Upper lobe of left lung (tissue), 6 donors: ENCODE measurements at places on chromosomes 2 and 18.

GRCh38 chr2:223055836-223056235 lies 3.8 kb downstream of the KCNE4 start:
- no peak for DNase-seq

- DNase-seq = no peak
Measured at GRCh38 chr2:138522556-138522955, 21.0 kb downstream of the SPOPL start.

DNA sequence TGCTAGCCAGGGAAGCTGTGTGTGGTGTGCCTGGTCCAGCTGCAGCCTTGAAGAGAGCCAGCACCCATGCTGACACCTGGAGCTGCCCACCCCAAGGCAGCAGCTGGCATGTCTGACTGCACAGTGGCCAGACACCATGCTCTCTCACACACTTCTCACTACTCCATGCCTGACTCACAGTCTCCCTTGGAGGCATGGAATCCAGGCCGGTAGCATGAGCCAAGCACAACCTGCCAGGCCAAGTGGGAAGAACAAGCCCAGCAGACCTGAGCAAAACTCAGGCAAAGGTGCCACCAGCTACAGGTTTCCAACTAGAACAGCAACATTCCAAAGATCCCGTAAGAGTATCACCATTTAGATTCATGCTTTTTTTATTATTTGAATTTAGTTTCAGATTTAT lies 625.3 kb upstream of the LRRTM4 start:
- peak; percentile 10 for DNase-seq

- no peak for DNase-seq
Measured at GRCh38 chr2:40315683-40316082, 136.2 kb downstream of the SLC8A1 start.

- no peak for DNase-seq
Measured at GRCh38 chr2:29201979-29202378, 86.8 kb downstream of the CLIP4 start.

GRCh38 chr18:28338316-28338715 lies 161.4 kb upstream of the CDH2 start:
- no peak for DNase-seq

DNA sequence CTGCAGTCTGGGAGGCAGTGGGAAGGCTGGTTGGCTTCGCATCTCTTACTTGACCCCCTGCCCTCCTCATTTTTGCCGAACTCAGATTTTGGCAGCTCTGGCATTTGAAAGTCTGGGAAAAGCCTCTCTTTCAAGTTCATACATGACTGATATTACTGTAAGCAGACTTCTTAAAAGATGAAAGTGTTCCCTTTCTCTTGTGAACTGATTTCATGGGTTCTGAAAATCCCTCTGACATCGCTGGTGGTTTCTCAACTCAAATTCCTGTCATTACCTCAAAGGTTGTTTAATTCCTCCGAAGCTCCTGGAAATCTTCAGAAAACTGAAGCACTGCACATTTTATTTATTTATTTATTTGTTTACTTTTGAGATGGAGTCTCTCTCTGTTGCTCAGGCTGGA lies 16.9 kb upstream of the SLC38A11 start:
- no peak for DNase-seq

GRCh38 chr2:143582046-143582747 lies 453.0 kb downstream of the ARHGAP15 start:
- no peak for DNase-seq

- peak; percentile 16 for DNase-seq
Measured at GRCh38 chr2:95060446-95061118, 35.1 kb downstream of the MAL start.

DNA sequence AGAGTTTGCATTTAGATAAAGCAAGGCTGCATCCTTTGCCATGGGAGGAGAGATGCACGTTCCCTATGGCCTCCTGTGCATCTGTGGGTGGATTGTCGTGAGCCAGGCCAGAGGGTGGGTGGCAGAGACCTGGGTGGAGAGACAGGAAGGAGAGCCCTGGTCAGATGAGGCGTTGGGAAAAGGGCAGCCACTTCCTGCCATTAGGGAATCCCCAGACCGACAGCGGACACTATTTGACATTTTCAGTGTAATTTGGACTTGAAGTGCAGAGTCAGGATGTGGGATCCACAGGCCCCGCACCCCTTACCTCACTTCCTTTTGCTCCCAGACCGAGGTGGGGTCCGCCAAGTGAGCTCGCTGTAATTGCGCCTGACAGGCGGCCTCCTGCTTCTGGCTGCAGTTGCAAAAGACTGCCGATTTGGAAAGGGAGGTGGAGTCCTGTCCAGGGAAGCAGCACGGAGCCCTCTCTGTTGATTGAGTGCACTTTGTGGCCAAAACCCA lies 150.0 kb downstream of the DYSF start:
- no peak for DNase-seq

DNA sequence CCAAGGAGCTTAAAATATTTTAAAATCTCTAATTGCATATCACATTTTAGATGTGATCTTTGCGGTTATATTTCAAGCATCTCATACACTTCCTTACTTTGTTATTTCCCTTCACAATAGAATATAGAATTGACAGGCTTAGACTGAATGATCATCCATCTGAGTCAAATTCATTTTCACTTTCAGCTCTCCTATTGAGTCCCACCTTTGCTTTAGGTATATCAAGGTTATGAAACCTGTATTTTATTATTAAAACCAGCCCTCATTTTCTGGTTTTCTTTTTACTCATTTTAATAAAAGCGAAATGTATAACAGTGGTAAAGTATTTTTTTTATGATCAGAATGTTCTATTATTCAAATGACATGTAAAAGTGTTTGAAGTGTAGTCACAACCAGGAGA lies 162.9 kb upstream of the KYNU start:
- DNase-seq = no peak

- DNase-seq = no peak
Measured at GRCh38 chr2:157355618-157356017, 30.0 kb upstream of the ERMN start.

DNA sequence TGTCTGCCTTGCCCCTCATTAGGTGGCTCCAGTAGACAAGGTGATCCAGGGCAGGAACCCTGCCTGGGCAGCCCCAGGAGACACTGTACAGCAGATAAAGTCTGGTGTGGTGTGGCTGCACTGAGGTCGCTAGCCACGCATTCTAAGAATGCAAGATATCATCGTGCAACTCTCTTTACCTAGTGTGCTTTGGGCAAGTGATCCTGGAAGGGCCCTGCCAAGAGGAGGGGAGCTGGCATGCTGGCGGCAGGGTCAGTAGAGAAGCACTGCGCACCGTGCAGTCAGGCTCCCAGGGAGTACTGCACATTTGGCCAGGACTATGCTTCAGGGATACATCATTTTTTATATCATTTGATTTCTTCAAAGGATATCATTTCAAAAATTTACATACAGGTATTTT lies 195.3 kb upstream of the SMAD2 start:
- DNase-seq = no peak

DNA sequence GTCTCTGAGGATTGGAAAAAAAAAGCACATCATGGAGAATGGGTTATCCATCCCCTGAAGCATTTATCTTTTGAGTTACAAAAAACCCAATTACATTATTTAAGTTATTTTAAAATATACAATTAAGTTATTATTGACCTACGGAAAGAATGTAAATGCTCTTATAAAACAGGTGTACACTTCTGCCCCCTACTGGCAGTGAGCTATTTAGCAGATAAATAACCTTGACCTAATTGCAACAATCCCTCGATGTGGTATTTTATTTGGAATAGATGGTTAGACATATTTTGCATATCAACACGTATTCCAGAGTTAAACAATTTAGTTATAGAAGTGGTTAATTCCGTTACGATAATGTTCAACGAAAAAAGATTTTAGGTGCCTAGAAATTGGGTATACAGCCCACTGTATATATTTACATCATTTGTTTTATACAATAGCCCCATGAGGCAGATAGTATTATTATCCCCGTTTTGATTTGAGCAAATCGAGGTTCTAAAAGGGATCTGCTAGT lies 9.1 kb upstream of the DAW1 start:
- DNase-seq = peak; percentile 36

DNA sequence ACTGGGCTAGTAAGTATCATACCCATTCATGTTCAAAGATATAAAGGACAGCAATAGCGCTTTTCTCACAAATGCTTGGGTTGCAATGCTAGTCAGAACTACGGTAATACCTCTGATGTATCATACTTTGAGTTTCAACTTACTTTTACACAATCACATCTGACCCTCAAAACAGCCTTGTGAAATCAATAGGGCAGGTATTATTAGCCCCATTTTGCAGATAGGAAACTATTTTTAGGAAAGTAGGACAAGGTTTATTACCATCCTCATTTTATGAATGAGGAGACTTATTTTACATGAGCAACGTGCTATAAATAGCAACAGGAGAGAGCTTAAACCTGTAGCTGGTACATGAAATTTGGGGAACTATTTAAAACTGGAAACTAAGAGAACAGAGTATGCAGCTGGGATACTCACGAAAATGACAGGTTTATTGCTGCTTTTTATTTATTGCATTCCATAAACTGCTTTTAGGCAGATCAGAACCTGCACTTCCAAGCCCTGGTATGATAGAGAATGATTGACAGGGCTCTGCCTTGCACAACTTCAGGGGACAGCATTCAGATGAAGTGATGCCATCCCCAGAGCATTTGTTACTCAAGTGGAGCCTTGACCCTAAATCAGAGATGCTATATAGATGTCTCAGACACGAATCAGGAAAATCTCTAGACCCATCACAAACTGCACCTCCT lies 42.4 kb upstream of the PPM1B start:
- no peak for DNase-seq

- no peak for DNase-seq
Measured at GRCh38 chr2:233489666-233490065, 76.9 kb downstream of the USP40 start.

- no peak for DNase-seq
Measured at GRCh38 chr18:3663870-3664512, 214.0 kb downstream of the TGIF1 start.
